ENCODE measurements at places on chromosomes 3 and 15. TPM values are rescaled to one million over a fixed set of nuclear protein-coding genes. Genes with fewer than 3 reads are reported as not detected.

GRCh38 chr3:78880603-78881461, 887.0 kb downstream of the ROBO1 start:
- ATAC-seq, result peak; percentile 68

- peak; percentile 72 for ATAC-seq
Measured at GRCh38 chr3:112640930-112641801, at the start of gene CCDC80. Gene CCDC80 (minus strand): TSS chr3:112641143. CDS start chr3:112639905, 1,238 bp downstream.

GRCh38 chr3:58609990-58610389, 32.8 kb upstream of the FAM107A start:
- no peak for ATAC-seq

GRCh38 chr3:151775314-151776258, 38.3 kb upstream of the AADAC start:
- no peak for ATAC-seq

DNA sequence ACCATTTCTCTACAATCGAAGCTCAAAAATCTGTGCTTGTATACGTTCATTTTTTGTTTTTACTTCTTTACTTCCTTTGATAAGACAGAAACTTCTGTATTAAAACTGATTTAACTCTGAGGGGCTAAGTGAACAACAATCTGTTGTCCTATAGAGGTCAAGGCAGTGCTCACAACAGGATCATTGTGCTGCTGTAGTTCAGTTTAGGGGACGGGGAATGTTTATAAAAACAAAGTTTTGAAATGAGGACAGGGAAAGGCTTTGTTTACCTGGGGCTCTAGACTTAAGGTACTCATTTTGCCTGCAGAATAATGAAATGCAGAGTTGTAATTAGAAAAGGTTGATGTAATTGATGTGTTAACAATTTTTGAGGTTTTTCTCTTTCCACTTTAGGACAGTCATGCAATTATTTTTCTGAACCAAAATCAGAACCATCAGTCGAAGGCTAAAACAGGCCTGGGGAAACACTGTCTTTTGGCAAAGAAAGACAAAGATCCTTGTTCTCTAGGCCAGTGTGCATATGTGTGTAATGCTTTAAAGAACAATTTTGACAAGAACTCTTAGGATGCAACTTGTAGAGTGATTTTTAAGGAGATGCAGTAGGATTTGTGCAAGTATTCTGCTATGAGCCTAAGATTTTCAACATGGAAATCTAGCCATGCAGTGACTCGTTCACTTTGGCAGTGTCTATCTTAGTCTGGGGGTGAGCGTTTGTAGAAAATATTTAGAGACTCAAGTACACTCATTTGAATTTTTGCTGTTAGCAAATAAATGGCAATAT, 165.2 kb downstream of the PGPEP1L start:
- ATAC-seq, result no peak

DNA sequence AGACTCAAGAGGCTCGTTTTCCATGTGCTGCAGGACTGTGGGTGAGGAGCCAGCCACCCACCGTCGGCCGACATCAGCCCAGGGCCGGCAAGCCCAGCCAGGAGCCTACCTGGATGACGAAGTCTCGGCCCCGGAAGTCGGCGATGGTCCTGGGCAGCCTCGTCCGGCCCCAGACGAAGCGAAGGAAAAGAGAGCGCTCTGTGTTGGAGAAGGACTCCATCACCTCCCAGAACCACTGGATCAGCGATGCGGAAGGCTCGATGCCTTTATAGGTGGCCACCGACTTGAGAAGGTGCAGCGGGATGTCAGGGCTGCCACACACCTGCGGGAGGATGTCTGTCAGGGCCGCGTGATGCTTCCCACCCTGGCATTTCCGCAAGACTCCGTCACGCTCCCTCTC, 13.8 kb upstream of the OCA2 start:
- no peak for ATAC-seq

- no peak for ATAC-seq
Measured at GRCh38 chr3:52122491-52122890, 31.7 kb downstream of the POC1A start.

DNA sequence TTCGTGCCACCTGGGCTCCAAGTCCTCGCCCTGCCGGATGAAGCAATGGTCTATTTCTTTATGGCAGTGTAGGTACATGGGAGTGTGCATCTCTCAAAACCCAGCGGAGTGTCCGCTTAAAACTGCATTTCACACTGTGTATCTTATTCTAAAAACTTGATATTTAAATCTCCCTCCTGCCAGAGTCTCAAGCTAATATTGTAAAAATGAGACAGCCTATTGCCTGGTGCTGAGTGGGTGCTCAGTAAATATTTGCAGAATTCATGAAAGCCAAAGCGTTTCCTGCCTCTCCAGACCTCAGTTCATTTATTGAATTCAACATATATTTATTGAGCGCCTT, 330 bp upstream of the TBC1D2B start:
- ATAC-seq, result peak; percentile 10

- ATAC-seq, result no peak
Measured at GRCh38 chr15:60297047-60297446, 100.7 kb downstream of the ANXA2 start.

- ATAC-seq, result no peak
Measured at GRCh38 chr3:9180764-9181117, 68.7 kb downstream of the SRGAP3 start.

- no peak for ATAC-seq
Measured at GRCh38 chr3:21392526-21392925, 358.5 kb downstream of the ZNF385D start.

- ATAC-seq, result no peak
Measured at GRCh38 chr3:185843126-185843525, 18.3 kb upstream of the IGF2BP2 start.

GRCh38 chr3:18657858-18658820, 233.0 kb upstream of the SATB1 start:
- ATAC-seq, result no peak

GRCh38 chr15:81882504-81882903, 163.3 kb downstream of the MEX3B start:
- ATAC-seq, result no peak

GRCh38 chr3:46114323-46114988, 87.2 kb upstream of the XCR1 start:
- ATAC-seq, result peak; percentile 82

GRCh38 chr3:49110780-49111179, 6.2 kb upstream of the QARS1 start:
- no peak for ATAC-seq

DNA sequence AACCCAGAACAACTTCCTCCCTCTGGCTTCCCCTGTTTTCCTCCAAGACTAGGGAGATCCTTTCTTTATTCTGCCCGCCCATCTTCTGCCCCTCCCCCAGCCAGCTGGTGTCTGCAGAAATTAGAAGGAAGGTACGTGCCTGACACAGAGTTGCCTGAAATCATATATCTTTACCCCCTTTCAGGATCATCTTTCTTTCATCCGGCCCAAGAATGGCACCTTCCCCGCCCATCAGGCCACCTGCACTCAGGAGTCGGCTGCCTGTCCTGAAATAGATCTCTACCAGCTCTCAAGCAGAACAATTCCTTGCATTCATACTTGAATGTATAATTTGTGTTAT, 133.7 kb downstream of the VGLL4 start:
- ATAC-seq, result no peak

DNA sequence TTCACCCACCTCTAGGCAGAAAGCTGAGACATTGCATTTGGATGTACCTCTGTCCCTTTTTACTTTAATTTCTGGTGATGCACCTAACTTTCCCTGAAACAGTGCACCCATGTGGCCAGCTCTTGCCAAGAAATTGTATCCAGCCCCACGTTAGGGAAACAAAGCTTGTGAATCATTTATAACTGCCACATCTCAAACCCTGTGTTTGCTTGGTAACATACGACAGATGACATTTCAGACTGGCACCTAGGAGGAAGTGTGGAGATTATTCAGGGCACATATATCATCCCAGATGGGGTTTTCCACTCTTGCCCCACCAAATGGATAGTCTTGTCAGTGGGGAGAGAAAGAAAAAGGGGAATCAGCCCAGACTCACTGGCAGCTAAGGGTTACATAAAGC, 2.1 kb downstream of the CYB561D2 start:
- no peak for ATAC-seq

DNA sequence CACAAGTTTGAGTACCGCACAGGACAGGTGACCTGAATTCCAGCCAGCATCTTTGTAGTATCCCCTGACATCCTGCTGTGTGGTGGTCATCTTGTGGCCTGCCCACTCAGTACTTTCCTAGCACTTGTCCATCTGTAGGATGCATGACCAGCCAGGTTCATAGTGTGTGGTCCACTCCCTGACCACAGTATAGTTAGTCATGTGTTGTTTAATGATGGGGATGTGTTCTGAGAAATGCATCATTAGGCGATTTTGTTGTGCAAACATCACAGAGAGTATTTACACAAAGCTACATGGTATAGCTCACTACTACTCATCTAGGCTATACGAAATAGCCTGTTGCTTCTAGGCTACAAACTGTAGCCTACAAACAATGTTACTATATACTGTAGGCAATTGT, 16.9 kb upstream of the RBPMS2 start:
- no peak for ATAC-seq

DNA sequence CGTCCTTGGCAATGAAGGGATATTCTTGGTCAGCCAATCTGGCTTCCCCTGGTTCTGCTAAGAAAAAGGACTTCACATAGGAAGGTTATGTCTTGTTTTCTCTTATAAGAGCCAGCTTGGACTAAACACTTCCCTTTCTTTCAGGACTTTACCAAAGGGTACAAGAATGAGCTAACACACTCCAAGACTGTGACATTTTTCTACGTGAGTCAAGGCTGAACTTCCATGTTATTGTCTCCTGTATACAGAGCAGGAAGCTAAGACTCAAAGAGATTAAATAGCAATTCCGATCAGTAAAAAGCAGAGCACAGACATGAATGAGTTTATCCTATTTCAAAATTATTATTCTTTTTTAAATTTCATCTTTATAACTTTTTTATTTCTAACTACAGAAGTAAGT, 63.3 kb upstream of the STT3B start:
- ATAC-seq, result no peak

- ATAC-seq, result peak; percentile 95
Measured at GRCh38 chr3:179451265-179452175, at the start of gene GNB4. Gene GNB4 (minus strand): TSS chr3:179451470. CDS start chr3:179426200, 25,270 bp downstream.

GRCh38 chr3:123104550-123104949, 37.7 kb downstream of the PDIA5 start:
- ATAC-seq, result peak; percentile 73

DNA sequence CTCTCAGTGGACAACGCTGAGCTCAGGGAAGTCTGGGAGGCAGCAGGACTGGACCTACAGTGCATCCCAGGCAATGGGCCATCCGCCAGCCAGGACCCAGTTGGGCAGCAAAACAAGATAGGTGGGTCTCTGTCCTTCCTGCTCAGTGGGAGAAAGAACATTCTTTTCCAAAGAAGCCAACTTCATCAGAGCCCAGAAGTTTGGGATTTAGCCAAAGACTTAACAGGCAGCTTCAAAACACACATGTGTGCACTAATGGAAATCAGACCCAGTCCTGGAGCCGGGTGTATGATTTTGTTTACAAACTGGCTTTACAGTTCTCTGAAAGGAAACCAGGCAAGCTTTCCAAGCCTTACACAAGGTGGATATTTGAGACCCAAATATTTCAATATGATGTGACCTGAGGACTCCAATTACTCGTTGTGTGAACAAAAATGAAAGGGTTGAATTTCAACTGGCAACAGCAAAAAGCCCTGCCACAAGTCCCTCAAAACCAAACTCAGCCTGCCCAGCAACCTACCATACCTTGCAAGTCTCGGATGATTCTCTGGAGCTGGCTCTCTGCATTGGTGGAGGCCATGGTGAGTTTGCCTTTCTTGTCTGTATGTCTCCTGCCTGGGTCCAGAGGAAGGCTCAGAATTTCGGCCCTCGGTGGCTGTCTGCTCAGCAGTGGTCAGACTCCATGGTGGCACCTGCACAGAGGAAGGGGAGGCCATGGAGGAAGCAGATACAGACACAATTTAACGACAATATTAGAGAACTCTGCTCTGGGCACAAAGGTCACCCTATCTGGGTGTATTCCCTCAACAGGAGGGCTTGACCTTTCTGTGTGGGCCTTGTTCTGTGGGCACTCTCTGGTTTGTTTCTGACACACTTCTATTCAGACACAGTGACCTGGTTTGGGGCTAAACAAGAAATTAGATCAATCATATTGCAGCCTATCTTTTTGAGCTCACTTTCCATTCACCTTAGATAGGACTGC, 11.0 kb downstream of the FYCO1 start:
- ATAC-seq, result no peak

- no peak for ATAC-seq
Measured at GRCh38 chr3:95351158-95351557, 1288.3 kb downstream of the NSUN3 start.

Gene COL8A1
- total RNA-seq, result 58.4 TPM

Gene C2CD4A
- 0.40 TPM for total RNA-seq

Gene AP3B2
- total RNA-seq, result 2.2 TPM

Gene TUSC7
- not detected for total RNA-seq

Gene CAND2
- 25.8 TPM for total RNA-seq

Gene CA12
- 46.7 TPM for total RNA-seq

Gene LINGO1
- 0.13 TPM for total RNA-seq

Gene CLDN18
- not detected for total RNA-seq

Gene NR2F2
- 82.7 TPM for total RNA-seq

Gene PXYLP1
- 7.0 TPM for total RNA-seq

Gene ZNF148
- total RNA-seq, result 40.3 TPM

Gene SERINC4
- not detected for total RNA-seq

Data from gastroesophageal sphincter (tissue), 4 donors.